ENCODE measurements at places on chromosomes 11 and 22. TPM values are rescaled to one million over a fixed set of nuclear protein-coding genes. Genes with fewer than 3 reads are reported as not detected.

Gene NXPE1
- not detected for total RNA-seq

Gene CD248
- 5.2 TPM for total RNA-seq

Gene TSGA10IP
- not detected for total RNA-seq

Gene DCHS1
- 0.40 TPM for total RNA-seq

Gene PPM1F
- total RNA-seq, result 30.4 TPM

Gene KCTD14
- total RNA-seq, result not detected

Gene MPPED2
- not detected for total RNA-seq

Gene GALNT18
- total RNA-seq, result 3.8 TPM

Gene MUC5B
- not detected for total RNA-seq

Gene TMEM218
- 19.5 TPM for total RNA-seq

Gene MOV10L1
- not detected for total RNA-seq

Gene ALX4
- not detected for total RNA-seq

Gene KRTAP5-1
- total RNA-seq, result not detected

Gene PANX2
- 1.4 TPM for total RNA-seq

Gene MS4A3
- total RNA-seq, result not detected

Gene RIN1
- total RNA-seq, result 0.53 TPM

Gene TCN2
- total RNA-seq, result not detected

Gene APOA4
- not detected for total RNA-seq

Gene LRRC56
- total RNA-seq, result 2.1 TPM

Gene OR8G5
- total RNA-seq, result not detected

Gene RASSF10
- not detected for total RNA-seq

Gene SLC22A9
- not detected for total RNA-seq

Gene SPON1
- 0.08 TPM for total RNA-seq

Gene BIK
- total RNA-seq, result 3.5 TPM

Gene ADSL
- total RNA-seq, result 160 TPM

Gene UBTFL1
- not detected for total RNA-seq

Gene PYGM
- 0.95 TPM for total RNA-seq

Gene TSKU
- 1.5 TPM for total RNA-seq

Gene SAA4
- not detected for total RNA-seq

Gene PATE2
- not detected for total RNA-seq

Gene TRIM34
- total RNA-seq, result 4.8 TPM

Gene FUT4
- total RNA-seq, result 7.0 TPM

Gene SRRD
- 33.6 TPM for total RNA-seq

Gene SEPTIN5
- 0.38 TPM for total RNA-seq

Gene DLAT
- 72.0 TPM for total RNA-seq

Gene LRRN4CL
- 0.13 TPM for total RNA-seq

Gene HORMAD2
- not detected for total RNA-seq

Gene ELMOD1
- total RNA-seq, result not detected

Gene VPS37C
- 8.9 TPM for total RNA-seq

Gene TMPRSS4
- not detected for total RNA-seq

Gene ZP1
- not detected for total RNA-seq

Gene PGM2L1
- total RNA-seq, result 10.4 TPM

Gene PNPLA3
- 0.15 TPM for total RNA-seq

Gene OR51I2
- total RNA-seq, result not detected

Gene OR52E8
- total RNA-seq, result not detected

Gene ASCL2
- 2.8 TPM for total RNA-seq

Gene HIRA
- 45.2 TPM for total RNA-seq

Gene RTL10
- 20.6 TPM for total RNA-seq

Gene MMP1
- total RNA-seq, result not detected

Gene ROBO4
- total RNA-seq, result not detected

Gene RNF214
- 19.7 TPM for total RNA-seq

Gene LGR4
- total RNA-seq, result 0.04 TPM

All from activated CD8-positive, alpha-beta memory T cell treated with anti-CD3 and anti-CD28 coated beads for 36 hours (primary cell).